Mammary microvascular endothelial cell (primary cell): ENCODE measurements at places on chromosomes 1 and 21. TPM values are rescaled to one million over a fixed set of nuclear protein-coding genes. Genes with fewer than 3 reads are reported as not detected.

PODN gene
- total RNA-seq, result not detected in 2 replicates

ATP1A4 gene
- total RNA-seq, result not detected in 2 replicates

TSPAN1 gene
- total RNA-seq, result 2.0 and 2.5 TPM in 2 replicates

RGS16 gene
- total RNA-seq, result 0.07 TPM in 1 of 2 replicates, not detected in the other

COP1 gene
- 38.3 and 38.7 TPM in 2 replicates for total RNA-seq

DNM3 gene
- 1.0 and 1.7 TPM in 2 replicates for total RNA-seq
